NCI-H1694 treated with DMSO at 0.1 percent for 48 hours (cell line): ENCODE measurements at places on chromosomes 2 and 18.

GRCh38 chr18:41146301-41146700 lies 808.7 kb upstream of the PIK3C3 start:
- DNase-seq = no peak

- DNase-seq = no peak
These were observed 283.0 kb downstream of the MYCN start for GRCh38 chr2:16223161-16223840.

DNA sequence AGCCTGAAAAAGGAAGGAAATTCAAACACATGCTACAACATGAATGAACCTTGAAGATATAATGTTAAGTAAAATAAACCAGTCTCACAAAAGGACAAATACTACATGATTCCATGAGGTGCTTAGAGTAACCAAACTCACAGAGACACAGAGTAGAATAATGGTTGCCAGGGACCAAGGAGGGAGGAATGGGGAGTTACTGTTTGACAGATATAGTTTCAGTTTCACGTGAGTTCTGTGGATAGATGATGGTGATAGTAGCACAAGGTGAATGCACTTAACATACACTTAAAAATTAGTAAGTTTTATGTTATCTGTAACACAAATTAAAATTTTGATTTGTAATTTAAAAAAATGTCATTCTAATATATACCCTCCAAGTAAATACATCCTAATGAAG lies 106.9 kb upstream of the ACVR1C start:
- no peak for DNase-seq

GRCh38 chr2:72139471-72139873 lies 8.2 kb downstream of the CYP26B1 start:
- no peak for DNase-seq

- DNase-seq = no peak
These were observed 66.3 kb downstream of the EMX1 start for GRCh38 chr2:72983500-72984161.

DNA sequence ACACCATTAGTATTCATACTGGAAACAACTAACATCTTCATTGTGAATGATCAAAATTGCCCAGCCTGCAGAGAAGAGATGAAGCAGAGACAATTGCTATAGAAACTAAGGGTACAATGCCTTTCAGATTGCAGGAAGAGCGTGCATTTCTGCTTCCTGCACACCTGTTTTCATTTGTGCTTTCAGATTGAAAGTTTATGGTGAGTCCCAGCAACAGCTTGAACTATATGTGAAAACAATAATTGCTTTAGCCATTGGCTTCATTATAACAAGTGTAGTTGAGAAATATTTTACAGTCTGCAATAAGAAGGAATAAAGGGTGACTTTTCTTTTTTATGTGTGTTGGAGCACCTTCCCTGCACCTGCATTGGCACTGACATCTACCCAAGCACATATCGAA lies 136.3 kb downstream of the CD8B2 start:
- no peak for DNase-seq

DNA sequence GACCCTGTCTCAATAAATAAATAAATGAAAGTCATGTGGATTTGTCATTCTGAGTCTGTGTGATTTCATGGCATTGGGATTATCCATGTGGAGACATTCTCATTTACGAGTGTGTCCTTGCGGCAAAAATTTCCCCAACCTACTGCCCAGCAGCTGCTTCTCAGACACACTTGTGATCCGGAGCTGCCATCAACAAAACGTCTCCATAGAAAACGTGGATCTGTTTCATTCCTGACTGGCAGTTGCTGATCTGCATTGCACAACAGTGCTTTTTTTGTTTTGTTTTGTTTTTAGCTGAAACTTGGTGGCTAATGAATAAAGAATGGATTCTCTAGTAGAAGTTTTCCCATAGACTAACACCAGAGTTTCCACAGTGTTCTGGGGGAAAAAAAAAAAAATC lies 74.7 kb downstream of the TGIF1 start:
- no peak for DNase-seq

- no peak for DNase-seq
These were observed 99.5 kb upstream of the RMDN2 start for GRCh38 chr2:37825586-37825985.

DNA sequence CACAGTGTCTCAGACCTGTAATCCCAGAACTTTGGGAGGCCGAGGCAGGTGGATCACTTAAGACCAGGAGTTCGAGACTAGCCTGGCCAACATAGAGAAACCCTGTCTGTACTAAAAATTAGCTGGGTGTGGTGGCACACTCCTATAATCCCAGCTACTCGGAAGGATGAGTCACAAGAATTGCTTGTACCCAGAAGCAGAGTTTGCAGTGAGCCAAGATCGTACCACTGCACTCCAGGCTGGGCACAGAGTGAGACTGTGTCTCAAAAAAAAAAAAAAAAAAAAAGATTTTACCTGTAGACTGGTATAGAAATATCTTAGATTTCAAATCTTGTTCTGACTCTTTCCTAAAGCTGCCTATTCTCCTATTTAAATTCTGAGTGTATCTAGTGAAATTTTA lies 7.2 kb upstream of the KLHL29 start:
- DNase-seq = no peak

GRCh38 chr2:58710795-58711279 lies 469.7 kb upstream of the FANCL start:
- peak; percentile 49 for DNase-seq

- no peak for DNase-seq
These were observed 331.6 kb downstream of the SETBP1 start for GRCh38 chr18:45012286-45012685.

DNA sequence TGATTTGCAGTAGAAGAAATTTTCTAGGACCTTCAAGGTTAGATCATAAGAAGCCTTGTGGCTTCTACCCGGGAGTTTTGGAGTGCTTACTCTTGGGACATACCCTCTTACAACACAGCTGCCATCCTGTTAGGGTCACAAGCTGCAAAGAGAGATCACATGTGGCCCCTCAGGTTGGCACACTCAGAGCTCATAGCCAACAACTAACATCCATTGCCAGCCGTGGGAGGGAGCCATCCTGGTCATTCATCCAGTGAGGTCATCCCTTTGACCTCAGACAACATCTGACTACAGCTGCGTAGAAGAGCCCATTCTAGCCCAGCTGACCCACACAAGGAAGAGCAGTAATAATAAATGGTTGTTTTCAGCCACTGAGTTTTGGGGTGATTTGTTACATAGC lies 76.9 kb upstream of the NABP1 start:
- no peak for DNase-seq

- DNase-seq = peak; percentile 51
These were observed 34.2 kb upstream of the EN1 start for GRCh38 chr2:118881490-118882129.

DNA sequence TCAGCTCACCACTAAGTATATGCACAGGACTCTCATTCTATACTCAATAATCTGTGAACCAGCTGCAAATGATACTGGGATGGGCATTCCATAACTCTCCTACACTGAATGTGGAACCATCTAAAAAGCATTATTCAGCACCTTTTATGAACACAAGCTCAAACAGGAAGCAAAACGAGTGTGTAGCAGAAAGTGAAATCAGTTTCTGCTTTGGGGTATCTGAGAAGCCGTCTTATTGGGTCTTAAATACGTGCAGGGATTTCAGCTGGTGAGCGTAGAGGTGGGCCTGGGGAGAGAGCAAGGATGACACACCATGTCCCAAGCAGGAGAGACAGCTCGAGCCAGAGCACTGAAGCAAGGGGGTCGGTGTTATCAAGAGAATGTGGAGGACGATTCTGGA lies 120.0 kb upstream of the TTN start:
- no peak for DNase-seq

- no peak for DNase-seq
These were observed 38.5 kb downstream of the BOD1L2 start for GRCh38 chr18:57185434-57185833.

DNA sequence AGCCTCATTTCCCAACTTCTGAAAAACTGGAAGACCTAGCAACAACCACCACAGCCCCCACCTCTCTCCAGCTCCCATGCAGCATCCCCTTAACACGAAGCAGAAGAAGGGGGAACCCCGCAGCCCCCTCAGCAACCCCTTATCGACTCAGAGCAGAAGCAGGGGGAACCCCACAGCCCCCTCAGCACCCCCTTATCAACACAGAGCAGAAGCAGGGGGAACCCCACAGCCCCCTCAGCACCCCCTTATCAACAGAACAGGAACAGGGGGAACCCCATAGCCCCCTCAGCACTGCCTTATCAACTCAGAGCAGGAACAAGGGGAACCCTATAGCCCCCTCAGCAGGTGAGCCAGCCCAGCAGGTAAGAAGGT lies 6.7 kb downstream of the SLC66A2 start:
- no peak for DNase-seq

DNA sequence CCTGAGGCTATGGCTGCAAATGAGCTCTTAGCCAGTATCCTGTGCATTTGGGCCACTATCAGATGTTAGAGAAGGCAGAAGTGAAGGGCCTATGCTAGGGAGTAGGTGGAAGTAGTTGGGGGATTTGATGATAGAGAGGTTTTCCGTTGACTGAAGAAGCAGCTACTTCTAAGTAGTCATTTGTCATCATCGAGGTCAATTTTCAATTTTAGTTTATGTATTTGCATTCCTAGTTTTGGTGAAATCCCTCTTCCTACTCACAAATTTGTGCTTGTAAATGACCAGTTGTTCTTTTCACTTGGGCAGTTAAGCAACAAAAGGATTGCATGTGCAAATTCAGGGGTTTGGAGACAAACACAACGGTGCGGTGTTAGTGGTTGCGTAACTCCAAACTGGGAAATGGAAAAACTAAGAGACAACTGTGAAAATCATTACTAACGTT lies 48.5 kb upstream of the PELI1 start:
- DNase-seq = no peak

GRCh38 chr2:134999521-134999920 lies 47.7 kb downstream of the MAP3K19 start:
- DNase-seq = peak; percentile 82

DNA sequence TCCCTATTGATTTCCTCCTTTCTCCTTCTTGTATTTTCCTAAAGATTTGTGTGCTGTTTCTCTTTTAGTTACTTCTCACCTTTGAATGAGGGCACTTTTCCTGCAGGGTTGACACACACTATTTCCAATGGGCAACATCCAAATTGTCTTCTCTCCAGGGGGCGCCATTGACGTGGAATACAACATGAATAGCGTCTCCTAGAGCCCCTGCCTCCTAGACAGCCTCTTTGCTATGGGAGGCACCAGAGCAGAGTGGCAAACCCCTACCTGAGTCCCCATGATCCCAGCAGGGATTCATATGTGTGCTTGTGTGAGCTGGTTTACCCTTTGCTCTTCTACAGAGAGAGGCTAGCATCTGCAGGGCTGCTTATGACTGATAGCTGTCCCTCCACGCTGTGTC lies 61.3 kb upstream of the ITSN2 start:
- peak; percentile 67 for DNase-seq

DNA sequence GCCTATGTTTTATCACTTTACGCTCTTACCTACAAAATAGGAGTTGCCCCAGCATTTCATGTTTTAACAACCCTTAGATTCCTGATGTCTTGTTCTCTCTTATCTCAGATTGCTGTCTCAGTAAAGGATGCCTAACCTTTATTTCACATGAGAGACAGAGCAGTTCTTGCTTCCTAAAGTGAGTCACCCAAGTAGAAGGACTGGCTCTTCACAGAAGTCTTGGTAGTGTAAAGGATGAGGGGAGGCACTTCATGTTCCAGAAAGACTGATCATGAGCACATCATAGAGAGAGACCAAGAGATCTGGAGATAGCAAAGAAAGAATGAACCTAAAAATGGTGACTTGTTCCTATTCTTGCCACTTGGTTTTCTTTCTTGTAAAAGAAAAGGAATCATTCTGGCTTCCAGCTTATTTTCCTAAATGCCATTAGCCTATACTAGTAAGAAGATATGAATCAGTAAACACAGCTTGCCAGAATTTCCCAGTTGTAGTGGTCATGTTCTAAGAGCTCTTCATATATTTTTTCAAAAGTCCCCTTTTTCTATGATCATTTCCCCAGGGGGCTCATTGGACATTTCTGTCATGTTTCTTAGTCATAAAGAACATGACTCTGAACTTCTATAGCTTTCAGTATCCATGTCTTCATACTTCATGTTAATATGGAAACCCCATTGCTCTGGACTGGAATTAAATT lies 54.9 kb downstream of the MAPRE2 start:
- no peak for DNase-seq

DNA sequence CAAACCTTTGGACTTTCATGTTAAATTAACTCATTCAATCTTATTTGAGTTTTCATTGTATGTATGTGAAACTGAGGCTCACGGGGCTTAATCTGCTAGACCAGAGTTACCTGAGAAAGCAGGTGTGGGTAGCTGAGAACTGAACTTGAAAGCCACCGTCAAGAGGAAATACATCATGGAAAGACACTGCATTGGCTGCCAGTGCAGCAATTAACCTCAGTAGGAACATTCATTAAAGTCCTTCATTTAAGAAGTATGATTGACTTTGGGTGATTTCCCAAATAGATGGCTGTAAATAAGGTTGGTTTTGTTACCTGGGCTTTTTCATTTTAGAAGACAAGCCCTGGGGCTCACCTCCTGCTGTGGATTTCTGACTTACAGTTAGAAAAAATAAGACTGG lies 36.5 kb upstream of the MGAT5 start:
- no peak for DNase-seq

DNA sequence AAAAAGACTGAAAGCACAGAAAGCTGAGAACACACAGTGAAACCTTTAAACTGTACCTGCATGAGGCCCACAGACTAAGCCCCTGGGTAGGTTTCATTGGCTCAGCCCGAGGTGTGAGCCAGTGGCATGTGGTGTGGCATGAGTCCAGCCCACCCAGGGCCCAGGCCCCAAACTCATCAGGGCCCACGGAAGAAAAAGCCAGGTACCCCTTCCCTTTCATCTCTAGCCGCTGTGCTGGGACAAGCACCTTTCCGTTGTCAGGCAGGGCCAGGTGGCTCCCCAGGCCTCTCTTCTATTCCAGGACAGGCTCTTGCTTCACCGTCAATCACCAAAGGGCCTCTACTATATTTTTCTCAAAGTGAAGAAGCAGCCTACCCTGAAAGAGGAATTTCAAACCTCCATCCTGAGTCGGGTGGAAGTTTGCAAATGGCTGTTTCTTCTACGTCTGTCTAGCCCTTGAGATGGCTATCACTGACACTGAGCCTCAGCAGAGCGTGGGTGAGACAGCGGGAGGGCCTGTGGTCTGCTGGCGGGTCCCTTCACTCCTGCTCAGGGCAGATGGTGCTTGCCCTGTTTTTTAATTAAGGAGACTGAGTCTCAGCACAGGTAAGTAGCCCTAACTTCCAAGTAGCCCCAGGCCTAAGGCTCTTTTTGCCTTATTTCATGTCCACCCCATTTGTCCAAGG lies 8.6 kb downstream of the DNAJB2 start:
- no peak for DNase-seq

- no peak for DNase-seq
These were observed 2.0 kb downstream of the SLC14A2 start for GRCh38 chr18:45617284-45617683.
